ENCODE measurements at places on chromosomes 1 and 21. TPM values are rescaled to one million over a fixed set of nuclear protein-coding genes. Genes with fewer than 3 reads are reported as not detected.

Gene SH2D1B
- polyA plus RNA-seq = 598 TPM

Gene PRAMEF12
- polyA plus RNA-seq = not detected

Gene GGPS1
- polyA plus RNA-seq = 50.5 TPM

DNA sequence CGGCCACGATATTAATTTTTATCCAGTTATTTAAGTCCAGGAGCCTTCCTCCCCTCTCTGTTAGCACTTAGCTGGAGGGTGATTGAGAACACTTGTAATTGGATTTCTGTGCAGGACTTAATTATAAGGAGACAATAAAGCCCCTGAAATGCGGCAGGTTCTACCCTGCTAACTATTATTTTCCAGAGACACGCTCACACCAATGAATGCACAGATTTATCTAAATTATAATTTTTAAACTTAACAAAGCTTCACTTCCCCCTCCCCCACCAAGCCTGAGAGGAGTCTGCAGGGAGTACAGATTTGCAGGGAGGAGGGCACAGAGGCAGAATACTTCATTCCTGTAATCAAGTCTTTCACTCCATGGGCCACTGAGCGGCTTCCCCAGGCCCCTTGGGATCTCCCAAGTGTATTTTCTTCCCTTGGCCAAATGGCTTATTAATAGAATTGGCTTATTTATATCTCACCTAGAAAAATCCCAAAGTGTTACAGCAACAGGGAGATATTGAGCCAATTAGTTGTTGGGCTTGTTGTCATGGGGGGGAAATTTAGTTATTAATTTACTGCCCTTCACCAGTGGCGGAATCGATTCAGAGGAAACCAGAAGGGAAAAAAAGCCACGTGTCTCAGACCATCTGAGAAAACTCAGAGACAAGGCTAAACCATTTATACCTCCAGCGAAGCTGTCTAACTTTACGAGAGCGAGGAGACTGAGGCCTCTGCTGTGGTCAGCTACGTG, 99.0 kb upstream of the CD34 start:
- H3K27me3 ChIP-seq = peaks cover 4% of the 10 kb centered on the region
- DNase-seq = no peak
- H3K4me3 ChIP-seq = no peak overlapping the region
- no peak overlapping the region for H3K27ac ChIP-seq
- H3K4me1 ChIP-seq = no peaks in the 10 kb centered on the region
- no peaks in the 10 kb centered on the region for H3K36me3 ChIP-seq

Gene TNFAIP8L2
- 69.2 TPM for polyA plus RNA-seq

- H3K27ac ChIP-seq = no peak overlapping the region
- H3K4me3 ChIP-seq = no peak overlapping the region
- H3K36me3 ChIP-seq = no peaks in the 10 kb centered on the region
- H3K4me1 ChIP-seq = no peaks in the 10 kb centered on the region
- no peak for DNase-seq
- H3K27me3 ChIP-seq = no peaks in the 10 kb centered on the region
Measured at GRCh38 chr1:177948336-177948972, 21.4 kb downstream of the SEC16B start.

Gene RNF186
- polyA plus RNA-seq = not detected

DNA sequence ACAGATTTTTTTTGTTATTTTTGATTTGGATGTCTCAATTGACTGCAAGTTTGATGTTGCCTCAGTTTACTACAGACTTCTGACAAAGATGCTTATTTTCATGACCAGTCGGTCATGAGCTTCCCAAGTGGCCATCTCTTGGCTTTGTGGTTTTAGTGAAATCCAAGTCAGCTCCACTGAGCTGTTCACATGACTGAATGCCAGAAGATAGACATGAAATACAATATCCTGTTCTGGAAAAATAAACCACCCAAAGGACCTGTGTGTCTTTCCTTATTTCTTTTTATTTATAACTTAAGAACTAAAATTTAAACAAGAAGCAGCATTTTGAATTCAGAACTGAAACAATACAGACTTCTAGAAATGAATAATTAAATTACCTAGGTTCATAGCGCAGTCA, 89.3 kb downstream of the HMCN1 start:
- no peaks in the 10 kb centered on the region for H3K36me3 ChIP-seq
- peaks cover 1% of the 10 kb centered on the region for H3K27me3 ChIP-seq
- no peak overlapping the region for H3K27ac ChIP-seq
- H3K4me3 ChIP-seq = no peak overlapping the region
- H3K4me1 ChIP-seq = no peaks in the 10 kb centered on the region
- no peak for DNase-seq

Gene TCP10L
- not detected for polyA plus RNA-seq

Gene GDAP2
- polyA plus RNA-seq = 10.6 TPM

DNA sequence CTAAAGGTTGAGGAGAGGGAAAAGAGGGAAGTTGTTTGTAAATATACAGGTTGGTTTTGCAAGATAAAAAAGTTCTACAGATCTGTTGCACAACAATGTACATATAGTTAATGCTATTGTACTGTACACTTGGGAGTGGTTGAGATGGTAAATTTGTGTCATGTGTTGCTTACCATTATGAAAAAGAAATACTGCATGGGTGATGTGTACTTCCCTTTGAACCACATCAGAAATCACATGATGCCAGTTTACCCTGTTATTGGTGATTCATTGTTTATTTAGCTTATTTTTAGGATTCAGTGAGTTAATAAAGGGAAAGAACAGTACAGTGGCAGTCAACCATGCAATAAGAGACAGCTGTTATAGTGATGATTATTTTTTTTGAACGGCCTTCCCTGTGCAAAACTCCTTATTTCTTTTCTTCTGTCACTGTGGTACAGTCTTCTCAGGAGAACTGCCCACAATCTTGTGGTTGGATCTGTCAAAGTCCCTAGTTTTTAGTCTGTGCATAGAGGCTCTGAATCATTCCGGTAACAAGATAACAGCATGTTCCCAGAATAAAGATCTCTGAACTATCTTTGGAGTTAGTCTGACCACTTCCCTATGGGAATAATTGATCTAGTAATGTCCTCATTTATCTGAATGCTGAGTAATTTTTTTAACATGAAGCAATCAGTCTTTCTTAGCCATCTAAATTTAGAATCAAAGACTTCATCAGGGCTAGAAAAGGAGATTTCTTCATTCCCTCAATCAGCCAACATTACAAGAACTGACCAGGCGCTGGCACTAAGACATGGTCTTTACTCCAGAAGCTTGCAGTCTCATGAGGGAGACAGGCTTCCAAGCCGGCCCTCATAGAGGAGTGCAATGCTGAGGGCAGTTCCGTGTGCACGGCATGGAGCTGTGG, 84.2 kb downstream of the SH3GLB1 start:
- DNase-seq = no peak
- H3K27me3 ChIP-seq = peaks cover 5% of the 10 kb centered on the region
- H3K4me3 ChIP-seq = no peak overlapping the region
- no peak overlapping the region for H3K27ac ChIP-seq
- H3K4me1 ChIP-seq = no peaks in the 10 kb centered on the region

- no peak overlapping the region for H3K4me3 ChIP-seq
- H3K27ac ChIP-seq = no peak overlapping the region
- peak; percentile 58 for DNase-seq
- H3K4me1 ChIP-seq = peaks cover 26% of the 10 kb centered on the region
- H3K36me3 ChIP-seq = no peaks in the 10 kb centered on the region
- peaks cover 1% of the 10 kb centered on the region for H3K27me3 ChIP-seq
Measured at GRCh38 chr1:185670187-185670627, 64.0 kb upstream of the HMCN1 start.

GRCh38 chr1:90809093-90809492, 92.0 kb upstream of the BARHL2 start:
- no peak overlapping the region for H3K4me3 ChIP-seq
- H3K27me3 ChIP-seq = peaks cover 12% of the 10 kb centered on the region
- no peaks in the 10 kb centered on the region for H3K36me3 ChIP-seq
- no peaks in the 10 kb centered on the region for H3K4me1 ChIP-seq

Gene LRRN2
- not detected for polyA plus RNA-seq

GRCh38 chr21:45466330-45467220, 61.6 kb downstream of the COL18A1 start:
- no peaks in the 10 kb centered on the region for H3K4me1 ChIP-seq
- H3K4me3 ChIP-seq = no peak overlapping the region
- no peaks in the 10 kb centered on the region for H3K36me3 ChIP-seq
- peaks cover 8% of the 10 kb centered on the region for H3K27me3 ChIP-seq

GRCh38 chr1:208709981-208710380, 465.8 kb upstream of the PLXNA2 start:
- H3K36me3 ChIP-seq = no peaks in the 10 kb centered on the region
- no peak overlapping the region for H3K4me3 ChIP-seq
- no peak overlapping the region for H3K27ac ChIP-seq
- H3K4me1 ChIP-seq = no peaks in the 10 kb centered on the region

Gene TFF3
- polyA plus RNA-seq = not detected

DNA sequence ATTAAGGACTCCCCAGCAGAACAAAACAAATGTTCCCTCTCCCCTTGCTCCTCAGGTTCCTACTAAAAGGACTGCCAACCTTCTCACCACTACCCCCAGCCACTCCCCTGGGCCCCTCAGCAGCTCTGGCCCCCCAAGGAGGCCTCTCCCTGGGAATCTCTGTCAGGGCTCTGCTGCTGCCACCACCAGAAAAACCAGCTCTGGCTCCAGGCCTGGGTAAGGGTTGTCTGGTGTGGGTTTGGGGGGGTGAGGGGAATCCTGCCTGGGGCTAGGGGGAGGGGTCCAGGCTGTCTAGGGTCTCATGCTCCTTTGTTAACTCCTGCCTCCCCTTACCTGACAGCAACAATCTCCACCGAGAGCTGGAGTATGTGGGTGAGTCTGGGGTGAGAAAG, 4.8 kb downstream of the NECTIN4 start:
- no peak overlapping the region for H3K27ac ChIP-seq
- no peaks in the 10 kb centered on the region for H3K4me1 ChIP-seq
- DNase-seq = no peak
- H3K36me3 ChIP-seq = no peaks in the 10 kb centered on the region
- H3K4me3 ChIP-seq = no peak overlapping the region

Gene LYPLA2
- 142 TPM for polyA plus RNA-seq
